ENCODE measurements at places on chromosomes 4 and X.

DNA sequence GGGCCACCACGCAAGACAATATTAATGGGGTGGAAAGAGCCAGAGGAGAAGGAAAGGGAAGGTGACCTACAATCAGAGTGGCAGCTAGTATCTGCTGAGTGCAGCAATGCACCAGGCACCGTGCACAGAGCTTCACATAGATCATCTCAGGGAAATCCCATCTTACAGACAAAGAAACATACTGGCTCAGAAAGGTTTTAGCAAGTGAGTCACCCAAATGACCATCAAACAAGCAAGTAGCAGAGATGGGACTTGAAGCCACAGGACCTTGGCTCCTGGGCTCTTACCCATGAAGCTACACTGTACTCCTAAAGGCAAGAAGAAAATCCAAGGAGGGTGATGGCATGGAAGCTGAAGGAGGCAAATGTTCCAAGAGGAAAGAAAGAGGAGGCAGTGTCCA is 6.8 kb downstream of the ANXA5 start:
- DNase-seq = no peak

DNA sequence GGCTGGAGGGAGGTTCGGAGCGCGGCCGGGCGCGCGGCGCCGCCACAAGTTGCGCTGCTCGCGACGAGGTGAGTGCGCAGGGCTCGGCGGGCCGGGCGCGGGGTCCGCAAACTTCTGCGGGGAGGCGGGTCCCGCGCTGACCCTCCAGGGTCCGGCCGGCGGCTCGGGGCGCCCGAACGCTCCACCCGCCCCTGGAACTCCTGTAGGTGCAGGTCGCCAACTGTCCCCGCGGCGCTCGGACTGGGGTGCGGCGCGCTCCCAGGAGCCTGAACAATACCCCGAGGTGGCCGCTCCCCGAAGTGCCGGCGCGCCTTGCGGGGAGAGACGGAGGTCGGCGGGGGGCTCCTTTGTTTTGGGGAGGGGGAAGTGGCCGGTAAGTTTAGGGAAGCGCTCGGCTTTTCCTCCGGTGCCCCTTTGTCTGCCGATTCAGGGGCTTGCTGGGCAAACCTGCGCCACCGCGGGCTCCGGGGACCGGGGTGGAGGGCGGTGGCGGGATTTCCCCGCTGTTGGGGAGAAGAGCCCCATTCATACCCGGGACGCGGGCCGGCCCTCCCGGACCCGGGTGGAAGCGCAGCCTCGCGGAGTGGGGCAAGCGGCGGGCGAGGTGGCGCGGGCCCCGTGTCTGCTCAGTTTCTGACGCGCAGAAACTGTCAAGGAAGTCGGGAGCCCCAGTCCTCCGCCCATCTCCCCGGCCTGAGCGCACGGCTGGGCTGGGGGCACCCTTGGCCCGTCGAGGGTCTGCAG is 694 bp downstream of the TBL1X start:
- DNase-seq = no peak

GRCh38 chr4:16382571-16382970 is 156.3 kb upstream of the TAPT1 start:
- no peak for DNase-seq

DNA sequence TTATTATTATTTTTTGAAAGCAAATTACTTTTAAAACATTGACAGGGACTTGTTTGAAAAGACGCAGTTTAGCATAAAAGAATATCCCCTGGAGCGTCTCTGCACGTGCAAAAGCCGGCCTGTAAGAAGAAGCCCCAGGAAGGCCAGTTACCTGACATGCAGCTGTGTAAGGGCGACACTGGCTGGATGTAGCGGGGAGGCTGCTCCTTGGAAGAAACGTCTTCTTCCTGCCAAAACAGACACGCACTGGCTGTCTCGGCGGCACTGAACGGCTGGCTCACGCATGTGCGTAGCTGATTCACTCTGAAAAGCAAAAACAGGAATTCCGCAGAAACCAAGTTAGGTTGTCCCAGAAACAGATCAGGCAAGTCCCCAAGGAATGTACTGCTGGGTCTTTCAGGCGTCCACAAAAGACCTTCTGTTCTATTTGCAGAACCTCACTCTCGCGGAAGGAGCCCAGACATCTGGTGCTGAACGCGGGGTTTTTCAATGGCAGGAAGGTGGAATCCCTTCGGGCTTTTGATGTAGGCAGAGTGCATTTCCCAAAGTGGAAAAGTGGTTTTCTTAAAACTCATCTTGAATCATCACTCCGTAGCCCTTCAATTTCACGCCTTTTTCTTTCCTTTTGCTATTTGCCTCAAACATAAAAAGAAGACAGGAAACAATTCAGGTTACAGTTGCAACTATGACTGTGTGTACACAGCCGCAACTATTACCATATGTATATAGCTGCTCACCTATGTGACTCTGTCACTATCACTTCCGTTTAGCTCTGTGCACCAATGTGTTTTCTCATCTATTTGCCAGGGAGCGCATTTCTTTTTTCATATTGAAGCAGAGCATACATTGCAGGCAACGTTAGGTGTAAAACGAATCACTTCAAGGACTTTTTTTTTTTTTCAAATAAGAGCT is 38.1 kb upstream of the ARSH start:
- no peak for DNase-seq

DNA sequence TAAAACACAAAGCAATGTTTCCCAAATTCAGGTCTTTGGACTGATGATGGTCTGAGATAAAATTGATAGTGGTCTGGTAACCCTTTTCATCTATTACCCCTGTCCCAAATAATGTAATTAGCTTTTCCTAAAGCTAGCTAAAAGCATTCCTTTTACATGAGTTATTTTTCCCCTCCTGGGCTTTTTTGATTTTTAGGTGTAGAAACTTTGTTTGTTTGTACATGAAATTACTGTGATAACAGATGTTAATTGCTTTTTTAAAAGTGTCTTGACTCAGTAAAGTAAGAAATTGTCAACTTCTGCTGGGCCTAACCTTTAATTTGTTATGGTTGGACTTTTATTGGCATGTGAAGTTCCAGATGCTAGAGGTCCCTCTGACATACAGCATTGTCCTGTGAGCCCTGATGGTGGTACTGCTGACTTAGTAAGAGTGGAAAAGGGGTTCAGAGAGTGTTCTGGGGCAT is 145.5 kb downstream of the ARHGAP10 start:
- no peak for DNase-seq

DNA sequence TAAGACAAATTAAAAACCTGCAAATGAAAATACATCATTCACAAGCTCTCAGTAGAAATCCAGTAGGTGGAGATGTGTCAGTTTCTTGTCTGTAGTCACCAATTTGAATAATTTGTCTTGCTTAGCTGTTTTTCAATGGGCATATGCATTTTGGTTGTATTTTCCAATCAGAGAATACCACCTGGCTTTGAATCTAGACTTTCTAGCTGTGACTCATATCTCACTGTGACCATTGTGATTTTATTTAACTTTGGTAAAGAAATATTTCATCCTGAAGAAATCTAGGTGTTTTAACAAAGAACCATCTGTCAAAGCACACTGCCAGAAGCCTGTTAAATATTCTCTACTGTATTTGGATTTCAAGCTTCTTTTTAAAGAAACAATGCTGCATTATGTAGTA is 1650.6 kb upstream of the IGFBP7 start:
- DNase-seq = peak; percentile 13

DNA sequence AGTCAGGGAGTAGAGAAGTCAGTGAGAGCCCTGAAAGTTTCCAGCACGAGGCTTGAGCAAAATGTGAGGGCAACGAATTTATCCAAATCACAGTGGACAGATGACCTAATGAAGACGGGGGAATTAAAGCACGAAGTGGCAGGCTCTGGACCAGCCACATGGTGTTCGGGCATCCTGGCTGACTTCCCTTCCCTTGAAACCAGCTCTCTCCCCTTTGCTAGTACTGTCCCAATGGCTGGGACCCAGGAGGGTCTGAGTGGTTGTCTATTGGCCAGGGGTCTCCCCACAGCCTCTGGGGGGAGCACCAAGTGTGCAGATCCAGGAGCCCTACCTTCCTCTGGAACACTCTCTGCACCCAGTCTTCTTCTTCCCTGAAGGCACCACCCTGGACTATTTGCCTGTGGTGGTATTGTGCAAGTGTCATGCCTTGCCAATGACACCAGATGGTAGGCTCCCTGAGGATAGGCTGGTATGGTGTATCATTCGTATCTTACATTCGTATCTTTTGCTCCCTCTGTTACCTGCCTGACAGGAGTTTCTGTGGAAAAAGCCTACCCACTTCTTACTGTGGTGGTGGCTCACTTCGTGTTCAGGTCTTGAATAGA is 2.1 kb downstream of the APLN start:
- DNase-seq = no peak

GRCh38 chrX:64456828-64457227 is 61.6 kb upstream of the MTMR8 start:
- DNase-seq = no peak

DNA sequence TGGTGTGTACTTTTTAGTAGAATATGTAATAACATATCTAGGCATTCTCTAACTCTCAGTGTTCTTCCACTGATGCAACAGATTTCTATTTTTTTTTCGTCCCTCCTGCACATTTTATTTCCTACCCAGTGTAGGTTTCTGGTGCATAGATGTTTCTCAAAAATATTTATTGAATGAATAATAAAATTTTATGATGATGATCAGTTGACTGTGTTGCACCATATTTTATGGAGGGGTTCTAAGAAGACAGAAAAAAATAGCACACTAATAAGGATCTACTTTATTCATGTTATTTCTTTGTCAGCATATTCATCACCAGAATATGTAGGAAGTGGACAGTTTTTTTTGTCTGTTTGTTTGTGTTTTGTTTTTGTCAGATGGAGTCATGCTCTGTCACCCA is 2529.3 kb downstream of the ARAP2 start:
- DNase-seq = no peak

GRCh38 chr4:156800463-156800862 is 171.1 kb downstream of the PDGFC start:
- no peak for DNase-seq
